Placental pericyte (primary cell): ENCODE measurements at places on chromosomes 16 and 17. TPM values are rescaled to one million over a fixed set of nuclear protein-coding genes. Genes with fewer than 3 reads are reported as not detected.

The ALOX15 gene
- 0.44 TPM in 1 of 2 replicates, not detected in the other for total RNA-seq

The CD300LB gene
- not detected in 2 replicates for total RNA-seq

The SCNN1G gene
- total RNA-seq = not detected in 2 replicates

The EPX gene
- not detected in 2 replicates for total RNA-seq

The CPNE7 gene
- total RNA-seq = 25.6 and 44.9 TPM in 2 replicates

The KRTAP9-6 gene
- not detected in 2 replicates for total RNA-seq

The CSH2 gene
- 0.14 TPM in 1 of 2 replicates, not detected in the other for total RNA-seq

The FXR2 gene
- 40.0 and 60.8 TPM in 2 replicates for total RNA-seq
